ENCODE measurements at places on chromosomes 1 and 21.
A peak's percentile ranks its signal among the peaks of the same experiment; 100 is the strongest.

DNA sequence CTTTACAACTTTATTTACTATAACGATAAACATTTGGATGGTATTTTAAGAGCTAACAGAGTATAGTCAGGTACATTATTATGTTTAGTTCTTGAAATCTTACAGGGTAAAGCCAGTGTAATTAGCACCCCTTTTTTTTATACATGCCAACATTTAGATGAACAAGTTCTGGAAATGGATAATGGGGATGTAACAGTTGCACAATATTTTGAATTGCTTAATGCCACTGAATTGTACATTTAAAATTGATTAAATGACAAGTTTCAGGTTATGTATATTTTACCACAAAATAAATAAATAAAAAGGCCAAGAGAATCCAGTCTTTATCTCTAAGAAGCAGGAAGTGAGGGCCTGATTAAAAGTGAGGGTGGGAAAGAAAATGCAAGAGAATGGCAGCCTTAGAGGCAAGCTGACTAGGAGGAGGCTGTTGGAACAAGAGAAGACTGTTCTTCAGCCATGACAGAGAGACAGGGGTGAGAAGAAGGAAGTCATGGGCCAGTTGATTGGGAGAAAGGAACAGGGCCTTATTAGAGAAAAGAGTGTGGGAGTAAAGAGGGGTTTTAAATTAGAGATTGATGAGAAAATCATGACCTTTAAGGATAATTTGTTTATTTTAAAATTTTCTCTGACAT lies 49.9 kb upstream of the TNFSF18 start:
- DNase-seq = no peak

- no peak for DNase-seq
These were observed 97.5 kb upstream of the KCNE2 start for GRCh38 chr21:34266351-34266750.

GRCh38 chr1:24003331-24003972 lies 23.3 kb upstream of the SRSF10 start:
- DNase-seq = peak; percentile 97

- DNase-seq = peak; percentile 23
These were observed 6.7 kb upstream of the LGALS8 start for GRCh38 chr1:236516929-236517704.

- DNase-seq = no peak
These were observed 34.1 kb downstream of the RAP1A start for GRCh38 chr1:111653709-111654108.

- no peak for DNase-seq
These were observed 262.9 kb upstream of the RUNX1 start for GRCh38 chr21:35311985-35312384.

DNA sequence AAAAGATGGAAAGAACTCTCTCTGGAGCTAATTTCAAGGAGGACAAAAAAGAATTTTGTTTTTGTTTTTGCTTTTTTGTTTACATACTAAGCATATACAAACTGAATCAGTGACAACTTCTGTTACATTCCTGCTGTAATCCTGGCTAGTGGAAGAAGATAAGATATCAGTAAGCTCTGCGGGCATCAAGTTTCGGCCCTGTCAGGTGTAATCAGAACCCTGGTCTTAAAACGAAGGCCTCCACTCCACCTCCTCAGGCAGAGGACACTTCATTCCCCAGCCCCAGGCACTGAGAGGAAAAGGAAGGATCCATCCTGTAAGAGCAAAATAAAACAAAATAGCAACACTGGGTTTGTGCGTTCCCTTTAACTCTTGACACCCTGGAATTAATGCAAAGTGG lies 88.9 kb upstream of the ARHGAP29 start:
- peak; percentile 43 for DNase-seq

GRCh38 chr1:202249436-202249835 lies 55.8 kb downstream of the LGR6 start:
- DNase-seq = no peak

DNA sequence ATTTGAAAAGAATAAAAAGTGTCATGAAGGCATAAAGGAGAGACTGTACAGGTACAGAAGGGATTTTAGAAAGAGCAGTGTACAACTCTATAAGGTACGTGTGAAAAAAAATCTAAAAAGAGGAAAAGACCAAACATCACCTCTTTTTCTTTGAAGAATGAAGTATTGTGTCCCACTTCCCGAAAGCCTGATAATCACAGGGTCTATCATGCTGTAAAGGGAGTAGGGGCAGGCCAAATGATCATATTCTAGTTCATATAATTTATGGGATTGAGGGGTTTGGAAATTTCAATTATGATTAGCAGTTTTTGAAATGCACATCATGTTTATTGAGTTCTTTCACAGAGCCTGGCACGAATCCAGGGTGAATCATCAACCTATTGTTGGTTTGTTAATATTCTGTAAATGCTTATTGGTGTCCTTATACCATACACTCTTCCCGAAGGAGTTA lies 910 bp upstream of the RERE start:
- peak; percentile 76 for DNase-seq

DNA sequence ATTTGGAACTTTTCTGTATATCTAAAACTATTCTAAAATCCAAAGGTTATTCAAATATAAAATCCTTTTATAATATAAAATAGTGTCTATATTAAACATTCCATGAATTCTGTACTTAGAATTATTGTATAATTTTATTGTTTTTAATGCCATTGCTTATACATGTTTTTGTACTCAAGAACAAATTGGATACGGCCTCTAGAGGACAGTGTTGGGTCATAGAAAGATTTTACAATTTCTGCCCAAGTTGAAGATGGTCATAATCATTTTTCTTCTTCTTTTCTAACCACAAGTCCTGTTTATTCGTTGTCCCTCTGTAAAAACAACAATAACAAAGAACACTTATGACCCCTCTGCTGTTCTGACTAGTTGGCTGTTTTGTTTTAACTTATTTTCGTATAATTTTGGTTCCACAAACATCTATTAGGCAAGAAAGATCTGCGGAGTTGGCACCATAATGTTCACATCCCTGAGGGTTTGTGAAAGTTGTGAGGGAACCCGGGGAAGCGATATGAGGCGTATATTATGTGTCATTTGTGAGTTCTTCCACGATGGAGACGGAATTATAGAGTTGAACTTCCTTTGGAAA lies 75.7 kb upstream of the KIF26B start:
- DNase-seq = peak; percentile 59

All from LHCN-M2 (cell line).